ENCODE measurements at places on chromosomes 2 and 18.

DNA sequence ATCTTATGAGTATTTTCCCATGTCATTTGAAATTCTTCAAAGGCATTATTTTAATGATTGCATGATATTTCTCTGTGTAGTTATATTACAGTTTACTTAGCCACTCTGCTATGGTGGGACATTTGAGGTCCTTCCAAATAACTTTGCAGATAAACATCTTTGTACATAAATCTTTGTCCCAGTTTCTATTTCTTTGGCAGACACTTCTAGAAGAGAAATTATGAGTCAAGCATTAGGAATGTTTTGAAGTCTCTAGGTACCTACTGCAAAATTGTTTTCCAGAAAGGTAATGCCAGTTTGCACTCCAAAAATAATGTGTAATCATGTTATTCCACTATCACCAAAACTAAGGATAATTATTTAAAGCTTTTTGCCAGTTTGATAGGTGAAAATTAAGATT lies 149.7 kb downstream of the EN1 start:
- no peak for DNase-seq

GRCh38 chr2:1795261-1796231 lies 51.2 kb upstream of the PXDN start:
- DNase-seq: no peak

- no peak for DNase-seq
Measured at GRCh38 chr2:74464406-74464805, 776 bp downstream of the MOGS start.

- no peak for DNase-seq
Measured at GRCh38 chr2:152071092-152071491, 27.8 kb downstream of the CACNB4 start.

DNA sequence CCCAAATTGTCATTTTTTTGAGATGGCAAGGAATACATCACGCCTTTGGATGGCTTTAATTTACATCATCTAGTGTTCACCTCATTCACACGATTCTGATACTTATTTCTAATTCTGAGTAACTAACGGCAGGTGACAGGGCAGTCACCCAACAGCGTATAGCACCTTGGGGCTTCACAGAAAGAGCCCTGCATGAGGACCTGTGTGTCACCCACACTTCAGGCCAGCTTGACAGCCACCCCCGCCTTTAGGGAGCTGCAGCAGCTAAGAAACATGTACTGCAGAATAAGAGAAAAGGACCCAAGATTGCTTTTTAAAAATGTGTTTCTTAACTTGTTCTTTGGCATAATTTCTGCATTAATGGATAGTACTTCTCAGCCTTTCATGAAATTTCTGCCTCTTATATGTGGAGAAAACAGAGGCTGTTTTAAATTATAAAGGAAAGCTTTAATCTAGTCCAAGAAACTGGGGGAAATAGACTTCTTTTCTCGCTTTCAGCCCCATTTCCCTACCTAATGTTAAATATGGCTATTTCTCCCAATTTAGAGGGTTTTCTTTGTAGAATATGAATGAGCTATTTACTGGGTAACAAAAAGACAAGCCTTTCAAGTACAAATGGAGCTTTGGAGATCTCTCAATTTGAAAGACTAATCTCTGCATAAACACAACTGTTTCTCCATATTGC lies 245.1 kb downstream of the LDLRAD4 start:
- DNase-seq: no peak

DNA sequence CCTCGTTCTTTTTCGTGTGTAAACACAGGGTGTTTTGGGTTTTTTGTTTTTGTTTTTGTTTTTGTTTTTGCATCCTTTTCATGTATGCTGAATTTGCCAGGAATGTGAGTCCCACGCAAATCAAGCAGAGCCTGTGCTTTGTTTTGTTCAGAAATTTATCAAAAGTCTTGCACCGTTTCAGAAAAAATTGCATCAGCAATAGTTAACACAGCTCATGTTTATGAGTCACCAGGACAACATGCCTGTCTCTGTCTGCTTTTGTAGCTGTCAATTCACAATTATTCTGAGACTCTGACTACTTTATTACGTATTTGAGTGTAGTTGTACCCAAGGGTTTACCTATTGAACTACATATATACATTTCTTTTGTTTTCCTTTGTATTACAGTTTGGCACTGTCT lies 38.3 kb downstream of the MRPL44 start:
- no peak for DNase-seq

- no peak for DNase-seq
Measured at GRCh38 chr2:168119515-168120141, 127.8 kb downstream of the STK39 start.

DNA sequence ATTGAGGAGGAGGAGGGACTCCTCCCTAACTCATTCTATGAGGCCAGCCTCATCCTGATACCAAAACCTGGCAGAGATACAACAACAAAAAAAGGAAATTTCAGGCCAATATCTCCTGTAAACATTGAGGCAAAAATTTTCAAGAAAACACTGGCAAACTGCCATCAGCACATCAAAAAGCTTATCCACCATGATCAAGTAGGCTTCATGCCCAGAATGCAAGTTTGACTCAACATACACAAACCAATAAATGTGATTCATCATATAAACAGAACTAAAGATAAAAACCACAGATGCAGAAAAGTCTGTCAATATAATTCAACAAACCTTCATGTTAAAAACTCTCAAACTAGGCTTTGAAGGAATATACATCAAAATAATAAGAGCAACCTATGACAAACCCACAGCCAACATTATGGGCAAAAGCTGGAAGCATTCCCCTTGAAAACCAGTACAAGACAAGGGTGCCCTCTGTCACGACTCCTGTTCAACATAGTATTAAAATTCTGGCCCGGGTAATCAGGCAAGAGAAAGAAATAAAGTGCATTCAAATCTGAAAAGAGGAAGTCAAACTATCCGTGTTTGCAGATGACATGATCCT lies 1014.3 kb downstream of the CBLN2 start:
- DNase-seq: no peak

GRCh38 chr2:46375566-46376125 lies 78.4 kb downstream of the EPAS1 start:
- DNase-seq: no peak

DNA sequence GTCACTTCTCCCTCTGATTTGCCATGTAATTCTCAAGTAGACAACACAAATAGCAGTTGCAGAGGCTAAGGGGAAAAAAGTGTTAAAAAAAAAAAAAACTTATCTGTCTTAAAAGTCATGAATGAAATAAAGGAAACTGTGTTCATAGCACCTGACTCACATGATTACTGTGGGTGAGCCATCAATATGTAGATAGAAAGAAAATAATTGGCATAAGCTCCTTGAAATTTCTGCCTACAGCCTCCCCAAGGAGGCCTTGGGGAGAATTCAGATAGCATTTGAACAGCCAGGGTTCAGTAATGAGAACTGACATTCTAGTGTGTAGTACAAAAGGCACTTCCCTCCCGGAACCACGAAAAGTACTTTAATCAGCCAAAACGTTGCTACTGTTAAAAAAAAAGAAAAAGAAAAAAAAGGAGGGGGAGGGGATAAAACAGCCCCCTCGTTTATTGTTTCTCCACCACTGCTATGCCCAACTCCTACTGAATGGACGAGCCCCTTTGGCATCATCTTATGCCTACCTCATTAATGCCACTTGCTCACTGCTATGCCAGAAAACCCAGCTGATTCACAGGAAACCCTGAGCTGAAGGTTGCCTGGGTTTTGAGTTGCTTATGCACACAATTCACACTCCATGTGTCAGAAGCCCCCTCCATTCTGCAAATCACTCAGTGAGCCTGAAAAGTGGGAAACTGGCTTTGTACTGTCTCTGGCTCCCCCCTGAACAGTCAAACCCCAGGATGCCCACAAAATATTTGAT lies 65.5 kb upstream of the KLF7 start:
- no peak for DNase-seq

- no peak for DNase-seq
Measured at GRCh38 chr2:178924817-178925216, 117.6 kb upstream of the TTN start.

GRCh38 chr2:55627915-55628314 lies 10.5 kb upstream of the PPP4R3B start:
- no peak for DNase-seq

DNA sequence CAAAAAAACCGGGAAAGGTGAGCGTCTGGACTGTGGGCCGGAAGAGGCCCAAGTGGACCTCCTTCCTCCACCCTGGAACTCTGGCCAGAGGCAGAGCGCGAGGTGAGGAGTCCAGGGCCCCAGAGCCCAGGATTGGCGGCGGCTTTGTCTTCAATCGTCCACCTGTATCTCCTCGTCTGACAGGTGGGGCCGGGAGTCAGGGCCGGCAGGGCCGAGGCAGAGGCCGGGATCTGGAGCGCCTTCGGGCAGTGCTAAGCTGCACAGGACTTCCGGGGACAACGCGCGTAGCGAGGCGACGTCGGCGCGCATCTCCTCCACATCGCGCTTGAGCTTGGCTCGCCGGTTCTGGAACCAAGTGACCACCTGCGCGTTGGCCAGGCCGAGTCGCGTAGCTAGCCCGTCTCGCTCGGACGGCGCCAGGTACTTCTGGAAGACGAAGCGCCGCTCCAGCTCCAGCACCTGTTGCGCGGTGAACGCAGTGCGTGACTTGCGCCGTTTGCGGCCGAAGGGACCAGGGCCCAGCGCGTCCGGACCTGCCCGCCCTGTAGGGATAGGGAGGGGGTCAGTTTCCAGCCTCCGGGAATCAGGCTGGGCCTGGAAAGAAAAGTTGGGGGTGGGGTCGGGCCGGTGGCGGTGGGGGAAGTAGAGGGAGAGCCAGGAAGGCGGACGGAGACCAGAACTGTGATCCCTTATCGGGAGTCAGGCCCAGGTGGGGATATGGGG lies 1.5 kb downstream of the LBX2 start:
- DNase-seq: no peak

- DNase-seq: no peak
Measured at GRCh38 chr2:104026725-104027124, 827.2 kb upstream of the POU3F3 start.

DNA sequence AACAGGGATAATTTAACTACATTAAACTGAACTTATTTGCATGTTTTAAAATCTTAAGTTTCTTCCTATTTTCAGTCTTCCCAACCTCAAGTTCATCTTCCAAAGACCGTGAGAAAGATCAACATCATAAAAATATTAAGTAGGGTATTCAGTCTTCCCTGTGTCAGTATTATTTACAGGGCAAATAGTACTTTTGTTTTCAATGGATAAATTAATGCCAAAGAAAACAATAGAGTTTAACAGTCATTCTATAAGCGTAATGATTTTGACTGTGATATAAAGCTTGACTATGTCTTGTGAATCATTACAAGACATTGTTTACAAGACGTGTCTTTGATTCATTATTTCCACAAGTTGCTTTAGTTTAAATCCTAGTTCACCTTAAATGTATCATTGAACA lies 48.0 kb upstream of the NRXN1 start:
- no peak for DNase-seq

DNA sequence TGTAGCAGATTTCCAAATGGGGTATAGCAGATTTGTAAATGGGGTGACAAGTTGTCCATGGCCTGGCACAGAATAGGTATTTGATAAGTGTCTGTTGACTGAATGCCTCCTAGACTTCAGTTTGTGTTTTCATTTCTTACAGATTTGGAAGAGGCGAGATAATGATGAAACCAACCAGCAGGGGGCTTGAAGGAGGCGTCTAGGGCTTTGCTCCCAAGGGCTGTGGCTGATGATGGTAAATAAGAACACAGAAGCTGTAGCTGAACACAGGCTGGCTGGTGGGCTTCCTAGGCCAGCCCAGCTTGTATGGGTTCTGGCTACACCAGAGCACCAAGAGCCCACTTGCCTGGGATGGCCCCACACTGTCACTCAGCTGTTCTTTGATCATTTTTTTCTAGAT lies 19.4 kb downstream of the SFTPB start:
- DNase-seq: no peak

- DNase-seq: no peak
Measured at GRCh38 chr18:22778996-22779395, 154.1 kb upstream of the RBBP8 start.

DNA sequence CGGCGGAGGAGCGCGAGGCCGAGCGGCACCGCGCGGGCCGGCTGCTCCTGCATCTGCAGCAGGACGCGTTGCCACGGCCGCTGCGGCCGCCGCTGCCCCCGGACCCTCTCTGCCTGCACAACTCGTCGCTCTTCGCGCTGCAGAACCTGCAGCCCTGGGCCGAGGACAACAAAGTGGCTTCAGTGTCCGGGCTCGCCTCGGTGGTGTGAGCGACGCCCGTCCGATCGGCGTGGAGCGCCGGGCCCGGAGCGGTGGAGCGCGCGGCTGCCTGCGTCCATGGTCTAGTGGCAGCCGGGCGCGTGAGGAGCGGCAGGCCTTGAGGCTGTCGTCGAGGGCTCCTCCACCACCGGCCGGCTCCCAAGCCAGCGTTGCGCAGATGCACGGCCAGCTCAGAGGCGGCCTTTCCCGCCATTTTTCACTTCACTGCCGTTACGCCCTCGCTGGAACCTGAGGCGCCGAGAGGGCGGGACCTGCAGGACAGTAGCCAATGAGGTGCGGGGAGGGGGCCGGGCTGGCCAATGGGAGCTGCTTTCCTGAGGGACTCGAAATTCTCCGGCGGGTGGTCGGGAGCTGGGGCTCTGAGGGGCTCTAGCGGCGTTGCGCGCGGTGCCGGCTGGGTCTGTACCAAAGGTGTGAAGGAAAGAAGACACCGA lies 1.9 kb downstream of the TLX2 start:
- peak; percentile 58 for DNase-seq

DNA sequence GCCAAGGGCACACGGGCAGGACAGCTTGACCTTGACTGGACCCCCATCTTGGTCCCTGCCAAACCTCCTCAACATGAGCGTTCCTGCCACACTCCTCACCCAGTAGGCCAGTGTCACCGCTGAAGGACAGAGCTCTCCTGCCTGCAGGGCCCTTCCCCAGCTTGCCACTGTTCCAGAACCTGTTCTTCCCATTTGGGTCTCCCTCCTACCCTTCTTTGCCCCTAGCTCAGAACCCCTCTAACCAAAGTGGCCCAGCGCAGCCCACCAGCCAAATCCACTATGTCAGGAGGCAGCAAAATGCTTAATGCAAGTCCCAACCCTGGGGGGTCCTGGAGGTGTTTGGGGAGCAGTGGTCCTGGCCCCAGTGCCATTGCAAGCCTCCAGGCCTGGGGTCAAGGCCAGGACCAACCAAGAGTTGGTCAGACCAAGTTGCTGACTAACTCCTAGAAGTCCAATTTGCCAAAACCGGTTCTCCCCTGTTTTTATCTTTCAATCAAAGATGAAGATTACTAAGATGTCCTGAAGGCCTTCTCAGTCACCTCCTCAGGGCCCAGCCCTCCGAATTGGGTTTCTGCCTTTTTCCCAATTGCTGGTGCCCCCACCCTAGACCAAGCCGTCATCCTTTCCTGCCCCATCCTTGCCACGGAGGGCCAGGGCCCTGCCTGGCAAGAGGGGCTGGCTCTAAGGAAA lies 4.5 kb upstream of the ASPRV1 start:
- DNase-seq: no peak

- DNase-seq: no peak
Measured at GRCh38 chr2:19895535-19895934, 6.2 kb downstream of the TTC32 start.

- DNase-seq: no peak
Measured at GRCh38 chr2:44079686-44080085, 83.9 kb upstream of the LRPPRC start.

DNA sequence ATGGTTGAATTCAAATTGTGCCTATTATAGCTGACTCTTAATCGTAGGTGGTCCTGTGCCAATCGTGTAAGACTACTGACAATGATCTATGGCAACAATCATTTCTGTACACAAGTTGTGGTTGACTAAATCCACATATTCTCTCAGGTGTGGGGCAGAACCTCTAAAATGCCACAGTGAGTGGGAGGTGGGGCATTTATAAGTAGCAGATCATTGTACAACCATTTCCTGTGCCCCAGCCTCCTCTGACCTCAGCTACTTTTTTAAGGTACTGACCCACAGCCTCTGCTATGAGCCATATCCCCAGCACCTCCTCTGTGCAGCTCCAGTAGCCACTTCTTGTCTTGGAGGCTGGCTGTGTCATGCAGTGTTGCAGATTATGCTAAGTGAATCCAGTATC lies 48.6 kb upstream of the RAPH1 start:
- DNase-seq: no peak
